Activated CD4-positive, alpha-beta T cell treated with anti-CD3 and anti-CD28 coated beads, Interleukin-2, amount 50 U/mL, for 24 hours (primary cell): ENCODE measurements at places on chromosomes 5 and 9.

- no peak for DNase-seq
Measured at GRCh38 chr9:445033-445432, 230.4 kb downstream of the DOCK8 start.

DNA sequence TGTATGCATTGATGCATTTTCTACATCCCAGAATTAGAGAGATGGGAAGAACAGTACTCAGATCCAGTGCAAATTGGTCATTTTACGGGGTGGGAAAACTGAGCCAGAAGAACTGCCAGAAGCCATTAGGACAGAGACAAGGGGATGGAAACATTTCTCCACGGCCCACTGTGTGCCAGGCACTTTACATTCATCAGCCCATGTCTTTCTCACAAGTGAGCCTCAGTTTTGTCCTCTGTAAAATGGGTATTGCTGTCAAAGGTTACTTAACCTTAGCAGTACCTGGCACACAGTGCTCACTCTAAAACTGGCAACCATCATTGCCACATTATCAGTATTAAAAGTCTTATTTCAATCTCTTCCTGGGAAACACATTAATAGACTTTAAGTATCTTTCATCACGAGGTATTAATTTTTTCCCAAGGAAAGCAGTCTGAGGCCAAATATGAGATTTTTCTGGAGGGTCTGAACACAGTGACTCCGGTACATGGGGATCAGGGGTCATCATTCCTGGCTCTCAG is 5.2 kb downstream of the DUSP1 start:
- no peak for DNase-seq

DNA sequence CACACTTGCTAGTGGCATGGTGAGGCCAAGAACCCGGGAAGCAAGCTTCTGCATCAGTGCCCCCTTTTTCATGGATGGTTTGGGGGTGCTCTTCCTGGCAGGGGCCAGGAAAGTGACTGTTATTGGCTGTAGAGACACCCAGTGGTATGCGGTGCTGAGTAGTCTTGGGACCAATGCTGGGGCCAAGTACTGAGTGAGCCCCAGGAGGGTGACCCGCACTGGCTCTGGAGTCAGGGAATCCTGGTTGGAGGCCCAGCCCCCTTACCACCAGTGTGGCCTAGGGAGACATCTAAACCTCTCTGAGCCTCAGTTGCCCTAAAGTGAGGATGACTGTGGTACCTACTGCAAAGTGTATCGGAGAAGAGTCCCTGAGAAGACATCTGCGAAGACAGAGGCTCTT is 41.2 kb upstream of the SYNPO start:
- DNase-seq, result no peak

DNA sequence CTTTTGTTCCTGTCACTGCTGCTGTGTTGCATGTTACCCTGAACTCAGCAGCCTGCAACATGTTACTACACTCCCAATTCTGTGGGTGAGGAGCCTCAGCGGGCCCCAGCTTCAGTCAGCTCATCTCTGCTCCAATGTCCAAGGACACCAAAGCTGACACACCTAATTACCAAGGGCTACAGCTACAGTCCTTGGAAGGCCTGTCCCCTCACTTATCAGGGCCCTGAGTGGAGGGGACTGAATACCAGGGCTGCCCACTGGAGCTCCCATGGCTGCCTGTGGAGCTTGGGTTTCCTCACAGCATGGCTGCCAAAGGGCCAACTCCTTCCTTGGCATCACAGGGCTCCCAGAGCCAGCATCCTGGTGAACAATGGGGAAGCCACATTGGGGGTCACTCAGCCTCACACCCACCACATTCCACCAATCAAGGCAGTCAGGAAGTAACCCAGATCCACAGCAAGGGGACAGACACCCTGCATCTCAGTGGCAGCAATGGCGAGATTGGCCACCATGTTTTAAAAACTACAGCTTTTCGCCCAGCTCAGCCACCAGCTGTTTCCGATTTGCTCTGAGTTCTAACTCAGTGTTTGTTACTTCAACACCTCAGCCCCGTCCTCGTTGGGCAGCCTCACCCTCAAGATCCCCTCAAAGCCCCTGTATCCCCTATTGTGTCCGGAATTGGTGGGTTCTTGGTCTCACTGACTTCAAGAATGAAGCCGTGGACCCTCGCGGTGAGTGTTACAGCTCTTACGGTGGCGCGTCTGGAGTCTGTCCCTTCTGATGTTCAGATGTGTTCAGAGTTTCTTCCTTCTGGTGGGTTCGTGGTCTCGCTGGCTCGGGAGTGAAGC is 18.9 kb downstream of the SEMA4D start:
- no peak for DNase-seq

DNA sequence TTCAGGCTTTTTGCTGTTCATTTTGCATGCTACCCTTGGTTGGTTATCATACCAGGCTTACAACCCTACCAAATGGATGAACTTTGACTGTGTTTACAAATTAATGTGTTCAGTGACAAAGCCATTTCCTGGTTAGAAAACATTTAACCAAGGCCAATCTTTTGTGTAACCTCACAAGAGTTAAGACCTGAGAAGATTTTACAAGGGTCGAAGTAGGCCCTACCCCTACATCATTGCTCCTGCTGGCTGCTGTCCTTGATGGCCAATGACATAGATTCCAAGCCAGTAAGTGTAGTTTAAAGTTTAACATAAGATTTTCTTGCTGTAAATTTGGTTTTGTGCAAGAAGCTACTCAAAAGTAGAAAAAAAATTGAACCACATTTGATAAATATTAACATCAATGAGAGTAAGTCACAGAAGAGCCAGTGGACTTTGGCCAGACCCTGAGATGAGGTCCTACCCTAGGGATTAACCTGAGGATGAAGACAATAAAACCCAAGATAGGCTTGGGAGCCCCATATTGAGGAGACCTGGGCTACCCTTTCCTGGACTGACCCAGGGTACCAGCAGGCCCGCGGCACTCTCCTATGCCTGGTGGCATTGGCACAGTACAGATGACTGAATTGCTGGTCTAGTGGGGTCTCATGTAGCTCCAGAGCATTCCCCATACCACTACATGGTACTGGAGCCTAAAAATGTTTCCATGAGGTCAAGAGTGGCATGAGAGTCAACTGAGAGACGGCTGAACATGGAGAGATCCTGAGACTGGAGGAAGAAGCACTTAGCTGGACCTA is 8.3 kb downstream of the C1QTNF3 start:
- no peak for DNase-seq

- no peak for DNase-seq
Measured at GRCh38 chr5:107565791-107566767, 104.7 kb downstream of the EFNA5 start.

- no peak for DNase-seq
Measured at GRCh38 chr9:126623667-126624478, 10.1 kb downstream of the LMX1B start.

DNA sequence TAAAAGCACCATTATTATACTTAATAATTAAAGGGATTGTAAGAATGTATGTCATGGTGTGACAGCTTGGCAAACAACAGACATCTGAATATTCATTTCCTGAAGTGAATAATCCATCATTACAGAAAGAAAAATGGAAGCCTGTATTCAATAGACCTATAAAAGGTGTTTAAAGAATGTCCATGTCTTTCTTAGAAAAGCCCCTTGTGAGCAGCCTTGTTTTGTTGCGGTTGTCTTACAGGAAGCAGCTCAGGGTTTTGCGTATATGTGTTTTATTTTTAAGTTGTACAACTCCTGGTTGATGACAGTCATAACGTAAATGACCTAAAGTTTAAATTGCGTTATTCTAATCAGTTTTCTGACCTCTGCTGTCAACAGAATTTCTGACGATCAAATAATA is 53.8 kb downstream of the CAST start:
- no peak for DNase-seq

- no peak for DNase-seq
Measured at GRCh38 chr5:131230406-131230805, 33.4 kb upstream of the CDC42SE2 start.

- DNase-seq, result no peak
Measured at GRCh38 chr5:68543212-68543611, 327.7 kb downstream of the PIK3R1 start.

DNA sequence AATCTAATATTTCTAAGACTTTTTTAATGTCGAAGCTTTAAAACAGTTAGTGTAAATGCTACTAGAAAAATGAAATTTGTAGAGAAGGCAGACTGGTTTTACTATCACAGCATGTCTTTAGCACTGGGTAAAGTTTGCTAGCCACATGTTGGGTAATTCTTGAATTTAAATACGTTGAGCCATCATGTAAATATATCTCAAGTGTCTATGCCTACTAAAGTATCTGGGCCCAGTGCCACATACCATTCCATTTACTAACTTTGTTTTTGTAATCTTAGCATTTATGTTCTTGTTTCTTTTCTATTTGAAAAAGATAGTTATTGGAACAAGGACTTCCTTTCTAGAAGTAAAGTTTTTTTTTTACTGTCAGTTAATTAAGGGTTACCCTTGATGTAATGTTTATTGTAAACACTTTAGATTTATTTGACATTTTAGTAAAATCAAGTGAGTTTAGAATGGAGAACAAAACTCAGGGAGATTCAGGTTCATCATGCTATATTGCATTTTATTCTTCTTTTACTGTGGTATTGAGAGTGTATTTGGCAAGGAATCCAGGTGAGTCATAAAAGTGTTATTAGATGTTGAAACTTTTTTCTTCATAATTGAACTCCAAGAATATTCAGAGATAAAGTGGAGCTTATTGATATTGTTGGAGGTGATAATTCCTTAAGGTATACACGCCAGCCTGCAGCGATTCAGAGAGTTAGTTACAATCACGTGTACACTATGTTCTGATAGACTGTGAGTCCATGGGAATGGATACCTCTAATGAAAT is 182.4 kb downstream of the CCDC171 start:
- DNase-seq, result no peak

GRCh38 chr9:99782962-99783718 is 38.5 kb upstream of the NR4A3 start:
- no peak for DNase-seq

GRCh38 chr9:116928289-116928688 is 241.2 kb downstream of the TRIM32 start:
- no peak for DNase-seq

- no peak for DNase-seq
Measured at GRCh38 chr5:28329176-28329575, 1290.8 kb upstream of the CDH9 start.

GRCh38 chr9:129682381-129682780 is 16.9 kb downstream of the PRRX2 start:
- no peak for DNase-seq

GRCh38 chr5:72378639-72379289 is 58.6 kb downstream of the PTCD2 start:
- no peak for DNase-seq

DNA sequence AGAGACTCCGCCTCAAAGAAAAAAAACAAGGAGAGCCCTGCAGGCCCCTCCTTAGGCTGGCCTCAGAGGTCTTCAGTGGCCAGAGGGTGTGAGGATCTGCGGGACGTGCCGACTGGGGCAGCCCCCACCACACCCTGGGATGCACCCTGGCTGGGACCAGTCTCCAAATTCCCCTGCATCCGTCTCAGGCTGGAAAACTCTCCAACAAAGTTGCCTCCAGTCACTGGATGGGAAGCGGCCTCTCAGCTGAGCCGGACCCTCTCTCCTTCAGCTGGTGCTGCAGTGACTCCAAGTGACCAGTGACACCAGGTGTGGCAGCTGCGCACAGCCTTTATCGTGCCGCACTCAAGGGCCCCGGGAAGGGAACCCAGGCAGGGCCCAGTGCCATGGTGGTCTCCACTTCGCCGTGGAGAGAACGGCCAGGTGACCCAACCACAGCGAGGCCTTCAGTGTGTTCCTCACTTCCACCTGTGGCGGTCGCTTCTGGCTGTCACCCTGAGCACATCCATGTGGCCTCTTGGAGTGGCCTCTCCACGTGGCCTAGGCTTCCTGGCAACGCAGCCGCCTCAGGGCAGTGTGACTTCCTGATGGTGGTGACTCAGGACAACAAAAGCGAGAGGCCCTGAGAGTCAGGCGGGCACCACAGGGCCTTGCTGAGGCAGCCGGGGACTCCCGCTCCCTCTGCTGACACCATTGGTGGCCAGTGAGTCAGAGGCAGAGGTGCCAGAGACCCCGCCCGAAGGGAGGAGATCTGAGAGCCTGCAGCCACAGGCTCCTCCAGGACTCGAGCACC is 19.3 kb upstream of the CAMSAP1 start:
- DNase-seq, result peak; percentile 61

DNA sequence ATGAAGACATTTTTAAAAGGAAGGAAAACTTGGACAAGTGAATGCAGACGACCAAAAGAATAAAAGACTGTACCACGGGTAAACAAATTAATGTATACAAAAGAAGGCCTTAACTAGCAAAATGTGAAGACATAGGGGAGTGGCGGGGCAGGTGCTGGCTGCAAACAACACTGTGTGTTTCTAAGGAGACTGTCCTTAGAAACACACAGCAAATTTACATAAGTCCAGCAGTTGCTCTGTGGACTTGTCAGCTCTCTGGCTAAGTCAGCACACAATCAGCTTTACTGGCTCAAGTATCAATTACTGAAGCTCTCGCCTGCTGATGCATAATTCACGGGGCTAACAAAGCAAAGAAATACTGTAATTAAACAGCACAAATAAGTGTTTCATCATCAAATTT is 24.8 kb downstream of the PTBP3 start:
- DNase-seq, result no peak

DNA sequence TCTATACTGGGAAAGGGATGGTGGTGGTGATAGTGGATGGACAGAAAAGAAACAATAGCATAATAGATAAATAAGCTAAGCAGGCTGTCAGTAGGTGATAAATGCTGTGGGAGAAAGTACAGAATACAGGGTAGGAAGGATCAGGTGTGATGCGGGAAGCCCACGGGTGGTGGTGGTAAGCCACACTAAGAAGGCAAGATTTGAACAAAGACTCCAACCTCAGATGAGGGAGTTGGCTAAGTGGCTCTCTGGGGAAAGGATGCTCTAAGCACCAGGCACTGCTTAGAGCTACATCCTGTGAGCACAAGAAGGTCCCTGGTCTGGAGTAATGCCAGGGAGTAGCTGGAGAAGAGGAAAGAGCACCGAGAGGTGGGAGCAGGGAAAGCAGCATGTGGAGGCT is 151.6 kb upstream of the KLF9 start:
- DNase-seq, result no peak

- DNase-seq, result no peak
Measured at GRCh38 chr9:91776409-91777291, 173.4 kb downstream of the ROR2 start.

DNA sequence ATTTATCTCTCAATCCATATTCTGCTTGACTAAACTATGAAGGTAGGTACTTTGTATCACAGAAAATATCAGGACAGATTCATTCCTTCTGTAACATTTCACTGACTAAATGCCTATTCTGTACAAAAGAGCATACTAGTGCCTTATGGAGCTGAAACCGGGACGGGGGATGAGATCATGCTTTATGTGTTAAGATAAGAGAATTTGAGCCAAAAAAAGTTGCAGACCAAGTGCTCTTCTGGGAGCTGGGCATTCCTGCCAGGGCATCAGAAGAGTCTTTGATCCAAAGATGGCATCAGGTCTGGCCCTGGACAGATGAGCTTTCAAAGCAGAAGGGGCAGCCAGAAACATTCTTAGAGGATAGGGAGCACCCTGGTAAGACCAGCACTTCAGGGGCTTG is 27.5 kb upstream of the GLIPR2 start:
- DNase-seq, result no peak

- no peak for DNase-seq
Measured at GRCh38 chr5:136731241-136731900, 366.0 kb upstream of the TRPC7 start.

- DNase-seq, result no peak
Measured at GRCh38 chr5:86824637-86825036, 206.9 kb downstream of the COX7C start.
